Ascending aorta (tissue), 2 donors: ENCODE measurements at places on chromosomes 7 and 10.

DNA sequence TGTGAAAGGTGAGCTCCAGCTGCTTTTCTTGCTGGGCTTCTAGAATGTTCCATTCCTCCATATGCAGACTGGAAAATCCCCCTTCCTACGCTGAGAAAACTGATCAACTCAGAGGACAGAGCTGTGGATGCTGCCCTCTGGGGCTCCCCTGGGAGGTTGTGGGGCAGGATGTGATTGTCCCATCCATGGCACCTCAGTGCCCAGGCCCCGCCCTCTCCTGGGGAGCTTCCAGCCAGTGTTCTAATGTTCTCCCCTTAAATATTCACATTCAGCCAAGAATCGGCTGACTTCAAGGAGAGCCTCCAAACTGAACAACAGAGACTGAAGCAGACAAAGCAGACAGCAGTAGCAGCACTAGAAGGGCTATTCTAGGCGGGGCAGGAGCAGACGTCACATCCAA is 55.0 kb downstream of the RAMP3 start:
- no peak for DNase-seq

- no peak for DNase-seq
These were observed 102.3 kb downstream of the TWIST1 start for GRCh38 chr7:19015098-19015497.

- no peak for DNase-seq
These were observed 26.0 kb upstream of the VAX1 start for GRCh38 chr10:117163954-117164548.

DNA sequence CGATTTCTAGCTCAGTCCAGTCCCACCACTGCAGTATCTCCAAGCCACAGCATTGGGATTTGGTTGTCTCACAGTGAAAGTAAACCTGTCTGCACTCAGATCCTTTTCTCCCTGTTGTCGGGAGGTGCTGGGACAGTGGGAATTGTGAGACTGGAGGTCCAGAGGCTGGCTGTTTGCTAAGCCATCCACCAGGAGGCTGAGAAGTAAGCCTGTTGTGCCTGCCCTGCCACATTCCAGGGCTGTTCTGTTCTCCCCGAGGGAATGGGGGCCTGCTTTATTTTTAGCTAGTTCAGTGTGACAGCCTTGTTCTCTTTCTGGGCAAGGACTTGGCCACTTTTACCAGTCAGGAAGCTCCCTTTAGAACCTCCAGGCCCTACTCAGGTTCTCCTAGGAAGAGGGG is 54.9 kb downstream of the HK1 start:
- DNase-seq, result peak; percentile 37
